T-helper 2 cell (primary cell): ENCODE measurements at places on chromosomes 12 and 14.
A peak's percentile ranks its signal among the peaks of the same experiment; 100 is the strongest.

DNA sequence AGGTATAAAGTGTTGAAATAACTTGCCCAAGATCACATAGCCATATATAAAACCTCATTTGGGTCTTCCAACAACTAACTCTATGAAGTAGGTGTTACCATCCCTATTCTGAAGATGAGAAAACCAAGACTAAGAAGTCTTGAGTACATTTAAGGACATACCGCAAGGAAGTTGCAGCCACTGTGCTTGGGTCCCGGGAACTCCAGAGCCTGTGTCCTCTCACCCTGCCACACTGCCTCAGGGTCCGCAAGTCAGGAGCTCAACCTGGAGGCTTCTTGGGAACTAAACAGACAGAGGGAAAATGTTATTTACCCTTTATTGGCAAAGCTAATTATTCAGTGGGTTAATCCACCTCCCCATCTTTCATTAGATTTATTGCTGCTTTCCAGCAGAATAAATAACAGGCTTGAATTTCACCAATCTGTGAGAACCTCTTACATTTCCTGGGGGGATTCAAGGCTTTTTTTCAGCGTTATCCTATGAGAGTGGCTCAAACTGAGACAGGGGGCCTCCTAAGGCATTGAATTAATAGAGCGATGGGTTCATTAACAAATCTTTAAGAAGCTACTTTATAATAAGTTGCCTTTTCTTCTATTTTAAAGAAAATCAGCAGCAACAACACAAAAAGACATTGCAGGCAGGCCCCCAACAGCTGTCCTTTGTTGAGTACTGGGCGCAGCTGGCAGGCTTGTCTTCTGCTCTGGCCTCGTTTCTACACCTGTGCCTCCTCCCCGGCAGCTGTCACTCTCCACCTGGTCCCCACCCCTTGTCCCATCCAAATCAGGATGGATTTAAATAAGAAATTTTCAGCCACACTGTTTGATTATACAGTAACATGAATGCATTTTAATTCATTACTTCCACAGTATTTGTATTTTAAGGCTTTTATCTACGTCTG, 25.3 kb downstream of the PHLDA1 start:
- no peak for DNase-seq

DNA sequence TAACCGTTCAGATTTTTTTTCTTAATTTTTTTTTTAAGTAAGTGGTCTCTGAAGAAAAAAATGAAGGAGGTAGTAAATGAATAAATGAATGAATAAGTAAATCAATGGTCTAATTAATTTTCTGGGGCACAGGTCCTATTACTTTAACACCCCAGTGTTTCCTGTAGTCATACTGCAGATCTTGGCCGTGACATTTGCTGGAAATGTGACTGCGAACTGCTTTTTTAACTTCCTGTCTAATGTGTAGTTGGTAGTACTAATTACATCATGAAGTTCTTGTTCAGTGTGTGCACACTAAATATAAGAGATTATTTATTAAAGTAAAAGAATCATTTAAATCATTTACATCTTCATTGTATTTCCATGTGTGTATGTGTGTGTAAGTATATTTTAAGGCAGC, 45.4 kb downstream of the AEBP2 start:
- DNase-seq: peak; percentile 20

GRCh38 chr14:25552826-25553225, 502.9 kb upstream of the STXBP6 start:
- no peak for DNase-seq

- DNase-seq: no peak
Measured at GRCh38 chr12:106790020-106790419, 15.5 kb downstream of the RIC8B start.

- no peak for DNase-seq
Measured at GRCh38 chr12:130120012-130120805, 42.1 kb upstream of the FZD10 start.

GRCh38 chr12:128789356-128789929, 34.3 kb downstream of the SLC15A4 start:
- DNase-seq: no peak
